ENCODE measurements at places on chromosomes 12 and 14.
A peak's percentile ranks its signal among the peaks of the same experiment; 100 is the strongest.

DNA sequence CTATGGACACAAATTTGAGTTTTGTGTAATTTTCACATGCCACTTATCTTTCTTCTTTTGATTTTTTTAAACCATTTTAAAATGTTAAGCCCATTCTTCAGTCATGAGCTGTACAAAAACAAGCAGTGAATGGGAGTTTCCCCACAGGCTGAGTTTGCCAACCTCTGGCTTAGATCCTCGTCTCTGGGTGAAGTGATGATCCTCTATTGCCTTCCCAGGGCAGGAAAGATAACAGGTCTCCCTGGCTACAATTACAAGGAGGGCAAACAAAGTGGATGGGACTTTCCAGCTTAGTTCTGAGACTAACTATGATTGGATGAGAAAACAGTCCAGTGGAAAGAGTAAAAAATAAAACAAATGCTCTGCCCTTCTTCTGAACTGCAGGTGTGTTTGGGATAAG, 203.7 kb downstream of the SPTSSA start:
- no peak for DNase-seq

DNA sequence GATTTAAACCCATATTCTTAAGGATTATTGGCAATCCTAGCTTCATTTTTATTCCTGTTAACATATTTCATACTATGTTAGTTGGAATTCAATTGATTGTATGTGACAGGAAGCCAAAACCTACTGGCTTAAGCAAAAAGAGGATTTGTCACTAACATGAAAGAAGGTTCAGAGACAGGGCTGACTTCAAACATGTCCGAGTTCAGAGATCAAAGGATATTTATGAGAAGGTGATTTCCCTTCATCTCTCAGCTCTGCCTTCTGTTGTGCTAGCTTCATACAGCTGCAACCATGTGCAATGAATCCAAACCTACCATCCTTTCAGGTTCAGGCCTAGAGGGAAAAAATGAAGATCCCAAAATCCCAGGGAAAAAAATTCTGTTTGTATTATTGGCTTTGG, 349.7 kb downstream of the ATP23 start:
- DNase-seq: no peak

DNA sequence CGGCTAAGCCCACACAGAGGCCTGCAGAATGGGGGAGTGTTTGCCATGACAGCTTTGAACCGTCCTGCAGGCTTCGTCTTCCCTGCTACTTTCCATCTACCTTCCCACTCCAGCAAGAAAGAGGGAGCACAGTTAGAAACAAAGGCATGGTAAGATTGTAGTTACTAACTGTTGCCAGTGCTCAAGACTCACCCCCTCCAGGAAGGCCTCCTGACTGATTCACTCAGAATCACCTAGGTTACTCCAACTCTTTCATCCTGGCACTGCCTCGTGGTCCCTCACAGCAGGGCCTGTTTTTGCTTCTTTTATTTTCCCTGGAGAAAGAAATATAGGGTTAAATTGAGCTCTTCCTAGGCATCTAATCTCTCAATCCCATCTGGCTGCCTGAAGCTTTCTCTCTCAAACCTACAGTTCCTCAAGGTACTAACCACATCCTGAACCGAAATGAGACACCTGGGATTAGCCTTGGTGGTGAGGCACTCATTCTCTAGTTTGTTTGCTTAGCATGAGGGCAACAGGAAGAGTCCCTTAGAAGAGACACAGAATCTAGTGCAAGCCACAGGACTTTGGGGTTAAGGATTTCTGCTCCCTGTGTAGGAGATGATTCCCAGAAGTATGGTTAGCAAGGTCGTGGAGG, 7.8 kb downstream of the GALNT6 start:
- peak; percentile 39 for DNase-seq

GRCh38 chr12:84648425-84648824, 264.2 kb downstream of the SLC6A15 start:
- no peak for DNase-seq

GRCh38 chr12:108241986-108242703, 97.0 kb downstream of the CMKLR1 start:
- peak; percentile 54 for DNase-seq

- DNase-seq: no peak
Observed at GRCh38 chr12:47216150-47216677, 136.5 kb upstream of the AMIGO2 start.

DNA sequence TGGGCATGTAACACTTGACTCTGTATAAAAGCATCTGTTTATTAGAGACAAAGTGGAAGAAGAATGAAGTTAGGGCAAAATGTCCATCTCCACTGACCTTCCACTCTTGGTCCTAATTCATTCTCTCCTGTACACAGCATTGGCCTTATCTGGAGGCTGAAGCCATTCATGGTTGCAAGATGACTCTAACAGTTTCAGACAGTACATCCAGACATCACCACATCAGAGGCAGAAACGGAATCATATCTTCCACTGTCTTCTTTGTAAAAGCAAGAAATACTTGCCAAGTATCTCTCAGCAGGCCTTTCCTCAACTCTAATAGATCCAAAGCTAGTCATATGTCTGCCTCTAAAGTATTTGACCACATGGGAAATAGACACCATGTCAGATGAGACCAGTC, 41.1 kb downstream of the PTHLH start:
- no peak for DNase-seq

- no peak for DNase-seq
Observed at GRCh38 chr12:28817524-28817923, 331.6 kb upstream of the FAR2 start.

- no peak for DNase-seq
Observed at GRCh38 chr12:109680264-109681005, 33.2 kb upstream of the FAM222A start.

DNA sequence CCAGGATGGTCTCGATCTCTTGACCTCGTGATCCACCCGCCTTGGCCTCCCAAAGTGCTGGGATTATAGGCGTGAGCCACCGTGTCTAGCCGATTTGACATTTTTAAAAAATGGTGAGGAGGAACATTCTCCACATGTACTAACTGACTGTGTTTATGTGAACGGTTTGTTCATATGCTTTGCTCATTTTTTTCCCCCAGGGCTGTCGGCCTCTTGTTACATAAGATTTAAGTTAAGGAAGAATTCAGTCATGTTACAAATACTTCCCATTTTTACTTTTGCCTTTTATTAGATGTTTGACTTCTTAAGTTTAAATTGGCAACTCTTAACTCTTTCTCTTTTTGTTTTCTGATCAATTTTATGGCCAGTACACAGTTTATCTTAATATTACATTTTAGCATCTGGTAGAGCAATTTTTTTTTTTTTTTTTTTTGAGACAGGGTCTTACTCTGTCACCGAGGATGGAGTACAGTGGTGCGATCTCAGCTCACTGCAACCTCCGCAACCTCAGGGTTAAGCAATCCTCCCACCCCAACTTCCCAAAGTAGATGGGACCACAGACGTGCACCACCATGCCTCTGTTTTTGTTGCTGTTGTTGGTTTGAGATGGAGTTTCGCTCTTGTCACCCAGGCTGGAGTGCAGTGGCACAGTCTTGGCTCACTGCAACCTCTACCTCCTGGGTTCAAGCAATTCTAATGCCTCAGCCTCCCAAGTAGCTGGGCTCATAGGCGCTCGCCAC, 9.6 kb downstream of the GNS start:
- no peak for DNase-seq

- DNase-seq: peak; percentile 5
Observed at GRCh38 chr12:127310548-127310947, 956.4 kb upstream of the TMEM132C start.

GRCh38 chr12:42385326-42385841, 59.4 kb downstream of the PPHLN1 start:
- no peak for DNase-seq

GRCh38 chr12:11563785-11564739, 85.4 kb upstream of the ETV6 start:
- DNase-seq: no peak

- peak; percentile 9 for DNase-seq
Observed at GRCh38 chr14:97388408-97388807, 591.2 kb downstream of the VRK1 start.

- DNase-seq: no peak
Observed at GRCh38 chr14:39434401-39434800, 2.2 kb upstream of the FBXO33 start.

DNA sequence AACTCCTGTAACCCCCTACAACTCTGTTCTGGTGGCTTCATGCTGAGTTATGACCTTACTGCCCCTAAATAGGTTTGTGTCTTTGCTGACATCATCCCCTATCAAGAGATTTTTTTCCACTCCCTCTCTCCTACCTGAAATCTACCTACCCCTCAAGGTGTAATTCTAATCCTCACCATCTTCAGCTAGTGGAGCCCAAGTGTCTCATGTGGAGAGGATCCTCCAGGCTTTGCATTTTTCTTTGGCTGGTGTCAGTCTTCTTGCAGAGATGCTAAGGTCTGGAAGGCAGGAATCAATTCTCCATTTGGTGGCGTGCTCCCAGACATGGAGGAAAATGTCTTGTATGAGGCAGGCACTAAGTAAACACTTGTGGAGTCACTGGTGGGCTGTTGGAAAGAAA, 74.8 kb upstream of the PRMT8 start:
- DNase-seq: no peak

Measured in mesendoderm (in vitro differentiated cells).